ENCODE measurements at places on chromosomes 5 and 9. TPM values are rescaled to one million over a fixed set of nuclear protein-coding genes. Genes with fewer than 3 reads are reported as not detected.

PITX1 gene
- total RNA-seq, result 75.0 TPM

DNA sequence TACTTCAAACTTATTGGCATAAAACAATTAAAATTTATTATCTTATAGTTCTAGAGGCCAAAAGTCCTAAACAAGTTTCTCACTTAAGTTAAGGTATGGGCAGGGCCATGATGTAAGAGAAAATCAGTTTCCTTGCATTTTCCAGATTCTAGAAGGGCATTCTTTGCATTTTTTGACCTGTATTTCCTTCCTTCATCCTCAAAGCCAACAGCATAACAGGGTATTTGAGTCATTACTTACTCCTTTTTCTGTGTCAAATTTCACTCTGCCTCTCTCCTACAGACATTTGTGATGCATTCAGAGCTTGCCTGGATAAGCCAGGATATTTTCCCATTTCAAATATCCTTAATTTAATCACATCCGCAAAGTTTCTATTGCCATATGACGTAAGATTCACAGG is 1499.0 kb downstream of the EFNA5 start:
- DNase-seq, result no peak

DNA sequence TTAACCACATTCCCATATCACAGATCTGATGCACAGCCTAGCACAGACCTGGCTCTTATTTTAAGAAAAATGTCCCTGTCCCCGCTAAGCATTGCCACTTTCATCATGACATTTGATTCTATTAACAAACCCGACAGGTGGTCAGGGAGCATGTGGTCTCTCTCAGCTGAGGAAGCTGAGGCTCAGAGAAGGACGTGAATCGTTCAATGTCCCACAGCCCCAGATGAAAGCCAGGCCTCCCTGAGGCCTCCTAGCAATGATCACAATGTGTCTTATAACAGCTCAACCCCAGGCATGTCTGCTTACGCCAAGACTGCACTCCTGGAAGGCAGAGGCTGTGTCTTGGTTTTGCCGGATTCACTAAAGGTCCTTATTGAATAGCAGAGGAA is 10.4 kb upstream of the CRB2 start:
- DNase-seq, result no peak

DNA sequence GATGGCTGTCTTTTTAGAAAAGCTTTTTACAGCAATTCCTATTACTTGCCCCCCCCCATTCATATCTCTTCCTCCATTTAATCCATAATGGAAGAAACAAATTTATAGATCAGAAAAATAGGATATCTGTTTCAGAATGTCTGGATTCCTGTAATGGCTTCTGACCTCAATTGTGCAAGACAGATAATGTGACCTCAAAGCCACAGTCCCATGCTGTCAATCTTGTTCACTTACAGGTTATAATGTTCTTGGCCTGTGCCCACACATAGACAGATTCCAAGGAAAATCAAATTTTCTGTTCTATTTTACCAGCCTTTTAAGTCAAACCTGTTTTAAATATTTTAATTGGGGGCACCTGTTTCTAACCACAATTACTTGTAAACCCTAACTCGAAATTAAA is 143.4 kb downstream of the ENTREP1 start:
- no peak for DNase-seq

- DNase-seq, result no peak
Measured at GRCh38 chr9:95438561-95439357, 78.0 kb downstream of the PTCH1 start.

- DNase-seq, result no peak
Measured at GRCh38 chr5:164289526-164289925, 784.1 kb downstream of the MAT2B start.

- no peak for DNase-seq
Measured at GRCh38 chr5:36681711-36682110, 75.3 kb downstream of the SLC1A3 start.

- no peak for DNase-seq
Measured at GRCh38 chr9:75814667-75815066, 75.8 kb upstream of the PCSK5 start.

FAM221B gene
- not detected for total RNA-seq
